NCI-H1930 (cell line): ENCODE measurements at places on chromosomes 6 and 20.

- no peak for DNase-seq
These were observed 85.0 kb upstream of the PMEPA1 start for GRCh38 chr20:57794600-57795341.

GRCh38 chr20:53330601-53331140 lies 263.0 kb downstream of the ZNF217 start:
- DNase-seq: no peak

DNA sequence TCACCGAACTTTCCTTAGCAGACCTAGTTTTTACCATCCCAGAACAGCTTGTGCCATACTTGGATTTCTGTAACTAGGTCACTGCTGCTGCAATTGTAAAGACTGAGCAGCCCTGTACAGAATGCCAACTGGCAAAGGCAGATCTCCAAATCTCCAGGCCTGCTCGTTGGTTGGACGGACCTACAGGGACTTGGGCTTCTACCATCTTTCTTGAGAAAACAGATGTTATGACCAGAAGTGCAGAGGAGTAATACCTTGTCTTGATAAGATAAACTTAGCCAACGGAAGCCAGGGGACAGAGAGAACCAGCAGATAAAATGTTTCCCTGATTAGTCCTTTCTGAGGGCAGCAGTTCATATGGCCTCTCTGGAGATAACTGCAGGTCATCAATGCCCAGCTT lies 304.1 kb downstream of the RFPL4B start:
- DNase-seq: no peak

DNA sequence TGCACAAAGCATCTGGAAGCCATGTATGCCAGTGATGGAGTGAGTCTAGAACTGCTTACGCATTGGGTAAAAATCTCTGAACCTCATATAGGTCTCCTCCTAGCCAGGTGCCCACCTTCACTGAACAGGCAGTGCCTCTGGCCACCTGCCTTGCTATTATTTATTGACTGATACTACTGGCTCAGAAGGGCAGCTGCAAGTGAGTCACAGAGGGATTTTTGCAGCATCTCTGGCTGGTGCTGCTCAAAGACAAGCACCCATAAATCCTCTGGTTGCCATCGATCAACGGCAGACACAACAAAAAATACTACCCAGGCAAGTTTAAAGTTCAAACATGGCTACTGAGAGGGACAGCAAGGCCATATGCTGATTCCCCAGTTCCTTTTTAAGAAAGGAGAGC lies 279.4 kb downstream of the UBE3D start:
- DNase-seq: no peak

DNA sequence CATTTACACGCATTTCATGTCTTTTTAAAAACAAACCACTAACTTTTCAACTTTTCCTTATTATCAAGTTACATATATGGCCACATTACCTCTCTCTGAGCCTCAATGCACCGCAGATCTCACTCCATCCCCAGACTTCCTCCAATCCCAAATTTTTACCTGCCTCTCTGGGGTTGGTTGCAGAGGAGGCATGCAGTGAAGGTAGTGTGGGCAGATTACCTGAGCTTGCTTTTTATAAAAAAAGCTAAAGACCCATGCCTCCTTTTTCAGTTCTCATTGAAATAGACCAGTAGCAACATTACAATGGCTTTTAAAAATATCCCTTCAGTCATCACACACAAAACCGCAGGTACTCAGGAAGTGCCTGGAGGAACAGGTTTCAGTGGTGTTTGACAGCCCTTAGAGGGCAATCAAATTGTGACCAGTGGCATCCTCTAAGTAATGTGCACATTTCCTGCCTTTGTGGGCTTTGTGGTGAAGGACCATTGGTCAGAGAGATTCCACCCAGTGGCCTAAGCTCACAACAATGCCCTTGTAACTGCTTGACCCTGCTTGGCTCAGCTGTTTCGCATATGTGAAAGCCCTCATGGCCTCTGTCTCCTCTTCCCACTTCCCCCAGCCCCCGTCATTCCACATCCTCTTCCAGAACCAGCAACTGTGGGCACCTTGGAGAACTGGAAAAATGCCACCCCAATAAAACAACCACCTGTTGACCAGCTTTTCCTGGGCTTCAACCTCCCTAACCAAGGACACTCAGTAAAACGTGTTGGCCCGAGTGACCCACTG lies 30.2 kb upstream of the IL17A start:
- no peak for DNase-seq
